ENCODE measurements at places on chromosomes 11 and 22.

GRCh38 chr11:80846979-80847378 is 1406.1 kb upstream of the TENM4 start:
- DNase-seq: peak; percentile 24

DNA sequence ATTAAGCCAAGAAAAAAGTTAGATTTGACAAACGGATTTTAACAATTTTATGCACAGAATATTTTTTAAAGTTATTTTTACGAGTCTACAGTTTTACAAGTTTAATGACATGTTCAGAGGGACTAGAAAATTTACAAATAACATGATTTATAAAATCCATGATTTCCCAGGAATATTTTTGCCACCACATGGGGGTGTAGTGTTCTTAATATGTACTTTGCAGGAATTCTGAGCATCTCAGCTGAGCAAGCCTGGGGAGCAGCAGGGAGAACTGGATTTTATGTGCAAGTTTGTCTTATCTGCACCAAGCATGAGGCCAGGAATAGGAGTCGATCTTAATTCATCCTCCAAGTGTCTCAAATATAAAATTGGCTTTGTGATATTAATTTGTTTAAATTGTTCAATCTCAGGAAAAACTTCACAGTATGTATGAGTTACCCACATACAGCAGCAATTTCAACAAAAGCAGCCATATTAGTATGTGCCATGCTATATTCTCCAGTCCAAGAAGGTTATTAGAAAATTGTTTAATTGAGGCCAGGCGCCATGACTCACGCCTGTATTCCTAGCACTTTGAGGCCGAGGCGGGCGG is 826.3 kb downstream of the DLG2 start:
- no peak for DNase-seq

DNA sequence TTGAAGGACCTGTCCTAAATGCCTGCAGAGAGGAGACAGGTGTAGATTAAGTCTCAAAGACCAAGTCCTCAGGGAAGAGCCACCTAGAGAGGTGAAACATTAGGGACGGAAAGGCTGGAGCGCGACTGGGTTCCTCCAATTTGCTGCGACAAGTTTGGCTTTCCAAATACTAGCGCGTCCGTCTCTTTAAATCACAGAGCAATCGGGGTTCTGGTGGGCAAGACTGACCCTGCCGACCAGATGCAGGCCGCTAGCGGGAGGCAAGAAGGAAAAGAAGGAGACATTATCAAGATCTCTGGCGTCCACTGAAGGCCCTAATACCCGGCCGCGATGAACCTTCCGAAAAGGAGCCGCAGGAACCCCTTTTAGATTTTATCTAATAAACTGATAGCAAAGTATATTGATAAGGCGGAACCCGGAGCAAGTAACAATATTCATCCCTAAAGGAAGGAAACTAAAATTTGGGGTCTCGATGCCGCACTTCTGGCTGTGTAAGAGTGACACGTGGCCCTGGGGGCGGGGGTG is 128.2 kb upstream of the C11orf58 start:
- no peak for DNase-seq

DNA sequence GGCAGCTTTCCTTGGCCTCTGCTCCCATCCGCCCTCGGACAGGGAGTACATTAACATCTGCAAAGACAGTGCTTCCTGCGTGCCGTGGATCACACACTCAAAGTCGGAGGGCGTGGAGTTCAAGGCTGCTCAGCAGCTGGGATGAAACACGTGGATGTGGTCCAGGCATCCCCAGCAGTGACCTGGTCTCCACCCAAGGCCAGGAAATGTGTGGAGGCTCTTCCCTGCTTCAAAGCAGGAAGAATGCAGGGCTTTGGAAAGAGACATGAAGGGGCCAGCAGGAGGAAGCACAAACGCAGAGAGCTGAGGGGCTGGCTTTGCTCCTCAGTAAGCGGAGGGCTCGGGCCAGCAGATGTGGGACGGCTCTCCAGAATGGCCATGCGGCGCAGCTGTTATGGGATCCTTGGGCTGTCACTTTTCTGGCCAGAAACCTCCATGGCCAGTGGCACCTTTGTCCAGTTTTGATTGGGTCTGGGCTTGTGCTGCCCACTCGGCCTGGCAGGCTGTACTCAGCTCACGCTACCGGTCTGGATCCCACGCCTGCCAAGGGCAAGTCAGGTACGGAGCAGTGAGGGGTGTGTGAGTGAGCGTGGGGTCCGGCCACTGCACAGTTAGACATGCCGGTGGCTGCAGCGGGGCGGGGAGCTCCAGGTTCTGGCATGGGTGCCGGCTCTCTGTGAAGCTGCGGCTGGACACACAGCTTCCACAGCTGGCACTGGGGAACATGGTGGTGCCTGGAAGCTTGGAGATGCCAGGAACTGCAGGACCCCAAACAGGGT is 438.0 kb downstream of the TBC1D22A start:
- no peak for DNase-seq

DNA sequence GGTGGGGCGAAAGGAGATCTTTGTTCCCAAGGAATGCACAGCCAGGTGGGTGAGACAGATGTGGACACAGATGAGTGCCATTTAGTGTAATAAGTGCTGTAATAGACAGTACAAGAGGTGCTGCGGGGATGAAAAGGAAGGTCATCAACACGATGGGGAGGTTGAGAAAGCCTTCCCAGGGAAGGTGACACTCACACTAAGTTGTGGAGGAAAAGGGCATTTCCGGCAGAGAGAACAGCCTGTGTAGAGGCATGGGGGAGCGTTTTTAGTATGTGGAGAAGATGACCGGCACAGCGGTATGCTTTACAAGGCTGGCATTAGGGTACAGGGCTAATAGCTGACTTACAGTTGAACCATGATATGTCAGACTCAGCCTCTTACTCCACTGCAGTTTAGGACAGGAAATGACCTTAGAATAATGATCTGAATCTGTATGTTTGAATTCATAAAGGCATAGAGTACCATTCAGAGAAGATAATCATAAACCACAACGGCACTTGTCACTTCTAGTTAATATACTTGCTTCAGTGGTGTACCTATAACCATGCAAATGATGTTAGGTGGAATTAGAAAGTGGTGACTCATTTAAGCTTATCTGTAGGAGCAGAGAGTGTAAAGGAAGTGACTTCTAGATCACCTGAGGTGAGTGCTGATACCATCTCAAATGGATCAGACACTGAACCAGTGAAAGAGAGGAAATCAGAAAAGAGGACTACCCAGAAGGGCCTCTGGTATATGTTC is 60.6 kb downstream of the FAM83F start:
- DNase-seq: peak; percentile 82

GRCh38 chr11:115134926-115135325 is 369.3 kb downstream of the CADM1 start:
- DNase-seq: no peak
